ENCODE measurements at places on chromosomes 7 and 10. TPM values are rescaled to one million over a fixed set of nuclear protein-coding genes. Genes with fewer than 3 reads are reported as not detected.

GRCh38 chr7:82740246-82740848 lies 296.8 kb upstream of the CACNA2D1 start:
- no peak for DNase-seq

- no peak for DNase-seq
These were observed 56.7 kb downstream of the COL17A1 start for GRCh38 chr10:104028823-104029520.

Gene FKBP9
- 0.22 TPM for polyA plus RNA-seq

DNA sequence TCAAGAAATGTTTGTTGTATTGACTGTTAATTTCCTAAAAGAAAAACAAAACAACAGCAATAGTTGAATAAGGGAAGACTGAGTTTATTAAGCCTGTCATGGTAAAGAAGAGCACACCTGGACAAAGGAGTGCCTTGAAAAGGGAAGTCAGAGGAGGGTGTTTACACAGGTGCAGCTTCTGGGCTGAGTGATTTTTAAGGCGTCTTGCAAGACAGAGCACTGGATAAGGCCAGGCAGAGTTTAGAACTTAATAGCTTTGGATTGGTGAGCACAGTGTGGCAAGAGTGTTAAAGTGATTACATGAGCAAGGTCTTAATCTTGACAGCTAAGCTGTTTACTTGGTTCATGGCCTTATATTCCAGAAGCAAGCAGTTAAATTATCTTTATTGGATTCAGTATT lies 423.2 kb downstream of the CNTNAP2 start:
- DNase-seq: no peak

- DNase-seq: no peak
These were observed 16.3 kb upstream of the DKK1 start for GRCh38 chr10:52297747-52298146.

- no peak for DNase-seq
These were observed 262.1 kb downstream of the SKIDA1 start for GRCh38 chr10:21263263-21263803.

Data from naive thymus-derived CD4-positive, alpha-beta T cell (primary cell).